ENCODE measurements at places on chromosomes 13 and 19.

- DNase-seq = no peak
Observed at GRCh38 chr13:29546662-29547061, 48.8 kb downstream of the SLC7A1 start.

- DNase-seq = no peak
Observed at GRCh38 chr13:112331675-112332074, 44.5 kb upstream of the SPACA7 start.

DNA sequence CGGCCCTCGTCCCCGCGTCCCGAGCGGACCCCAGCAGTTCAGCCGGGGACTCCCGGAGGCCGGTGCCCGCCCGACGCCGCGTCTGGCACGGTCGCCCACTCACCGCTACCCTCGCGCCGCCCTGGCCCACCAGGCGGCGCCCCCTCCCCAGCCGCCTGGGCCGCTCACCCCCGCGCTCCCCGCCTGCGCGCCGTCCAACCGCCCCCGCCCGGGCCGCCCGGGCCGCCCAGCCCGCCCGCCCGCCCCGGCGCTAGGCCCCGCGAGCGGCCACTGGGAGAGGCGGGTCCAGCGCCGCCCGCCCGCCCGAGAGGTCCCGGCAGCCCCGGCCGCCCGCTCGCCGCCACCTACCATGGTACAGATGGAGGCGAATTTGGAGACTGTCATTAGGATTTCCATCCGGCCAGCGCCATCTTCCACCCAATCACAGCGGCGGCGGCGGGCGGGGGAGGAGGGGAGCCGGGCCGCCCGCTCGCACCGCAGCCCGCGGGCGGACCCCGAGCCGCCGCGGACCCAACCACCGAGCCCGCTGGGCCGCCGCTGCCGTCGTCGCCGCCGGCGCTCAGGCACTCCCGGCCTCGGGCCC lies at the start of gene USP12:
TSS of gene USP12 (minus strand) at position 568 of the 583 bp plus-strand sequence. CDS start at position 396, 172 bp downstream.
- peak; percentile 34 for DNase-seq

- DNase-seq = no peak
Observed at GRCh38 chr19:47157431-47158321, 27.0 kb downstream of the SAE1 start.

GRCh38 chr13:73993661-73994060 lies 140.5 kb downstream of the KLF12 start:
- DNase-seq = no peak

GRCh38 chr13:38636073-38636472 lies 50.8 kb upstream of the FREM2 start:
- no peak for DNase-seq

- DNase-seq = no peak
Observed at GRCh38 chr19:29741776-29742175, 26.7 kb upstream of the C19orf12 start.

- no peak for DNase-seq
Observed at GRCh38 chr13:47256618-47257017, 359.8 kb upstream of the HTR2A start.

All from SHP77 (cell line).